Activated CD8-positive, alpha-beta memory T cell treated with anti-CD3 and anti-CD28 coated beads for 1 hour (primary cell): ENCODE measurements at places on chromosomes 3 and 15.

- no peak for DNase-seq
These were observed 26.7 kb upstream of the FILIP1L start for GRCh38 chr3:100140976-100141375.

DNA sequence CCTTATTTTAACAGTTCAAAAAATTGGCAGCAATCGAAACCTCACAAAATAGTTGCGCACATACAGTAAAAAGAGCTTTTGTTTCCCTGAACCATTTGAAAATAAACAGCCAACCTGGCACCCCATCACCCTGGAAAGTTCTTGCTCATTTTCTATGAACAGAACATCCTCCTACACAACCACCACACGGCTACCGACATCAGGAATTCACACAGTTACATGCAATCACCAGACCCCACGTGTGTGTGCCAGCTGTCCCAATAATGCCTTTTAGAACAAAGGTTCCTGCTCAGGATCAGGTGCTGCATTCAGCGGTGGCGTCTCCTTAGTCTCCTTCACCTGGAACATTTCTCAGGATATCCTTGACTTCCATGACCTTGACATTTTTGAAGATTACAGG is 186.5 kb downstream of the KLF13 start:
- DNase-seq = no peak

DNA sequence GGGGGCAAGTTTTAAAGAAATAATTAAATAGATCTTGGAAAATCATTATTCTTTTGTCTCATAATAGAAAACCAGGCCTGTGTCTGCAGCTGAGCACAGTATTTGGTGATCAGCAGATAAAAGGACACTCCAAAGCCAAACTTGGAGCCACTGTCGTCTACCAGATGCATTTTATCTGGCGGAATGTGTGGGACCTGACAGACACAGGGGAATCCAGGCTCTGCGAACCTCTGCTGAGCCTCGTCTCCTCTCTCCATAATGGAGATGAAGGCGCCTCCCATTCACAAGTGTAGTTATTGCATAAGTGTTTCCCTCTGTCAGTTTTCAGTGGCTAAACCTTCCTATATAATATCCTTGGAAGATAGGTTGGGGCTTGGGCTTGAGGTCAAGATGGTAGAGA is 42.1 kb downstream of the EEFSEC start:
- no peak for DNase-seq

- DNase-seq = no peak
These were observed 96.1 kb downstream of the FOXP1 start for GRCh38 chr3:71487418-71487817.

- no peak for DNase-seq
These were observed 10.0 kb upstream of the P3H2 start for GRCh38 chr3:190130696-190131095.

GRCh38 chr3:140308535-140308934 is 369.3 kb upstream of the TRIM42 start:
- DNase-seq = no peak

GRCh38 chr15:40891810-40892446 is 2.3 kb upstream of the VPS18 start:
- DNase-seq = no peak

GRCh38 chr15:50884540-50884939 is 23.9 kb upstream of the AP4E1 start:
- DNase-seq = no peak

DNA sequence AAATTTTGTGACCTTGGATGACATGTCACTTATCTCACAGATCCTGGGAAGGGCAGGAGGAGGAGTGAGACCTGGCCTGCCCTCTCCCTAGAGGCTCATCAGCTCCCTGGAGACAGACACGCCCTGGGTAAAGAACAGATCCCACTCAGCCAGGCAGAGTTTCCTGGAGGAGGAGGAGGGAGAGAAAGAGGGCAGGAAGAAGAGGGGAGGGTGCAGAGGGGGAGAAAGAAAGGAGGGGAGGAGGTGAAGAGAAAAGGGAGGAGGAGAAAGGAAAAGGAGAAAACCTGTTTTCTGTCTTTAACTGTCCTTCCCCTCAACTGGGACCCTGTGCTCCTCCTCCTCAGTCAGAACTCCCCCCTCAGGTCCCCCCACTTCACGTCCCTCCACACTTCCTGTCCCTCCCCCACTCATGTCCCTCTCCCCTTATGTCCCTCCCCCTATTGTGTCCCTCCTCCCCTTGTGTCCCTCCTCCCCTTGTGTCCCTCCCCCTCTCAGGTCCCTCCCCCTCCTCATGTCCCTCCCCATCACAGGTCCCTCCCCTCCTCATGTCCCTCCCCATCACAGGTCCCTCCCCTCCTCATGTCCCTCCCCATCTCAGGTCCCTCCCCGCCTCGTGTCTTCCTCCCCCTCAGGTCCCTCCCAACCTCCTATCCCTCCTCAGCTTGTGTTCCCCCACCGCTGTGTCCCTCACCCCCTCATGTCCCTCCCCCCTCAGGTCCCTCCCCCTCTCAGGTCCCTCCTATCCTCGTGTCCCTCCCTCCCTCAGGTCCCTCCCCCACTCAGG is 52.3 kb upstream of the CGNL1 start:
- DNase-seq = no peak

DNA sequence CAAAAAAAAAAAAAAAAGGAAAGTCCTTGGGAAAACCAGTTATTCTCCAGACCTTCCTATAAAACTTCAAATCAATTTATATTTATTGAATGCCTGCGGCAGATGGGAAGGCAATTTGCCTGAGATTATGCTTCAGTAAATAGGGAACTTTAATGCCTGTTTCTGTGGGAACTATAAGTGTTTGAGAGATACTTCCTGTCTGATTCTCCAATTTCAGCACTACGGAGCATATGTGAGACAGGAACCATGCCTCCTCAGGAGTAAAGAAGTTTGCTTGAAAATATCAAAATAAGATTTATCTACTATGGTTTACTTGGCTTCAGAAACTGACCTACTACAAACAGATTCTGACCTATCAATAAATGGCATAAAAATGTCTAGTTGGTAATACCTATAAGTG is 135.5 kb downstream of the CBLB start:
- no peak for DNase-seq

DNA sequence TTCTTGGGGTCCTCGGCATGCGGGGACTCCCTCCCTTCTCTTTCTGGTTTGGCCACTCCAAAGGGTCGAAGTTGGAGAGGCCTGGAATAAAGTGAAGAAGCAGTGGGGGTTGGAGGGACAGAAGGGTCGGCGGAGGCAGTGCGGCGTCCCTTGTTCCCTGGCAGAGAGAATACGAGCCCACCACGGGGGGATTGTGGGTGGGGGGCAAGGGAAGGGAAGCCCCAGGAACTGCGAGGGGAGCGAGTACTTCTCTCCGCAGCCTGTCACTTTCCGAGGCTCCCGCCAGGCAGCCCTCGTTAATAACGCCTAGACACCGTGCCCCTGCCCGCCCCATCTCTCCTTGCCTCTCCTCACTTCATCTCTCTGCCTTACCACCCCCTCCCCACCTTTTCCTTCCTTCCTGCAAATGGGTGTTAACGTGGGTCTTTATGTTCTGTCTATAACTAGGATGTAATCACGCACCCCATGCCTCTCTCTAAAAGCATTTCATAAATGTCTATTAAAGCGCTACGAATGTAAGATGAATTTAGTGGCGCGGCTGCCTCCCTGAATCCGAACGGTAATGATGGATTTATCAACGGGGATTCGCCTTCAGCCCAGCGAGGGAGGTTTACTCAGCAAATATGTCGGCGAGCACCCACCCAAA is 13.7 kb downstream of the NR2F2 start:
- no peak for DNase-seq

GRCh38 chr15:58019503-58020376 is 45.8 kb downstream of the ALDH1A2 start:
- no peak for DNase-seq

DNA sequence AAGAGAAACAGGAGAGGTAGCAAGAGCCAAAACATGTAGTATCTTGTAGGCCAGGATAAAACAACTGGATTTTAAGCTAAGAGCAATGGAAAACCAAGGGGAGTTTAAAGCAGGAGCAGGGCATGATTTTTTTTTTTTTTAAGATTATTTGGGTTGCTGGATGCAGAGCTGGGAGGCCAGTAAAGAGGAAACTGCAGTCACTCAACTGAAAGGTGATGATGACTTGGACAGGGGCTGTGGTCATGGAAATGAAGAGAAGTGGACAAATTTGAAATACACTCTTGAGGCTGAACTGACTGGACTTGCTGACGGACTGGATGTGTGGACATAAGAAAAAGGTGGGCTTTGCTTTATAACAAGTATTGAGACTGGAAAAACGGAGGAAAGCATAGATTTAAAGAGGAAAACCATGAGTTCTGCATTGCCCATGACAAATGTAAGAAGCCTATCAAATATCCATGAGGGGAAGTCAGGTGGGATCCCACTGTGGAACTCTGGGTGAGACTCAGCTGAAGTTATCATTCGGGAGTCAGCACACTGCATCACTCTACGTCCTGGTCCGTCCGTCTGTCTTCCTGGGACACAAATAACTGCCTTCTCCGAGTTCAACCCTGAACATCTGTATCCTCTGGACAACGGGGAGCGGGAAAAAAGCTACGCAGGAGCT is 688 bp downstream of the XPC start:
- DNase-seq = no peak

DNA sequence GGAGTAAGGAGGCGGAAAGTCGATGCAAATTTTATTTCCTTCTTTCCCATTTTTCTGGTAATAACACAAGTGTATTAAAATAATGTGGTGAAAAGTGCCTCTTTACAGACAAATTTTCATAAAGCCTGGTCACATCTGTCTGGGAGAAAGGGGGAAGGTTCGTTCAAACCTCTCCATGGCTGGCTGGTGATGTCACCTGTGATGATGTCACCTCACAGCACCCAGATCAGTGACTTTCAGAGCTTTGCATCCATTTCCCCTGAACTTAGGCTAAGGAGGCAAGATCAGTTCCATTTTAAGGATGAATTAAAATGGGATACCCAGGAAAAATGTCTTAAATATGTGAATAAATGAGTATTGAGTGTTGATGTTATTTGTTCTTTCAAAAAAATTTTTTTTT is 34.1 kb downstream of the ATP10A start:
- no peak for DNase-seq

DNA sequence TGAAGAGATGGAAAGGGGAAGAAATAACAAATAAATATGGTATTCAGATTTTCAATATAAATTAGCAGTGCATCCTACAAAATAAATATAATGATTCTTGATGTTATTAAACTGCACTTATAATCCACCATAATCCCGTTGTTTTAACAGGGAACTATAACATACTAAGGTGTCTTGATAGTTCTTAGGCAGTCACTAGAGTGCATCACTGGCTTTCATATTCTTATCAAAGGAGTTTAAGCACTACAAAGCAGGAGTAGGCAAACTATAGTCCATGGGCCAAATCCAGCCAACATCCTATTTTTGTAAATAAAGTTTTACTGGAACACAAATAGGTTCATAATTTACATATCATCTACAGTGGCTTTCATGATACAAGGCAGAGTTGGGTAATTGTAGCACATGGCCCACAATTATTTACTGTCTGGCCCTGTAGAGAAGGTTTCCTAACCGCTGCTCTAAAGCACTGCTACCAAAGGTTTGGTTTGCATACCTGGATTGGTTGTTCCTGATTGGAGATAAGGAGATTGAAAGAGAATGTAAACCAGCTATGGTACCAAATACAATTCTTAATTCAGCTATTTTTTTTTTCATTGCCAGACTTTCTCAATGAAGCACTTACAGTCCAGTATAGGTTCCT is 104.3 kb downstream of the ZNF280D start:
- DNase-seq = no peak

- DNase-seq = no peak
These were observed 92.1 kb downstream of the DUT start for GRCh38 chr15:48423342-48423741.

DNA sequence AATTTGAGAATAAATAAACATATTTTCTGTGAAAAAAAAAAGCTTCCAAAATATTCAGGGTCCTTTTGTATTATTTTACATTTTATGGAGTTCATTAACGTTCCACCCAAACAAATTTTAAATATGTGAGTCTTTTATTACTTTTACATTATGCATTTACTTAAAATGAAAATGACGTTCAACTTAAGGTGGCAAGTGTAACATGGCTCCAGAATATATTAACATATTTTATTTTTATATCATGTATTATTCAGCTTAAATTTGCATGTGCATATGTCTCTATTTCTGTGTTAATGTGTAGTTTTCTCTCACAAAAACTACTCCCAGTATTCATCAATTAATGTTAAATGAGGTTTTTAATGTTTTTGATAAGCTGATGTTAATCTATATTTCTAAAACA is 243.6 kb upstream of the CNTN3 start:
- no peak for DNase-seq

GRCh38 chr3:79766496-79767193 is 1.2 kb downstream of the ROBO1 start:
- DNase-seq = no peak

DNA sequence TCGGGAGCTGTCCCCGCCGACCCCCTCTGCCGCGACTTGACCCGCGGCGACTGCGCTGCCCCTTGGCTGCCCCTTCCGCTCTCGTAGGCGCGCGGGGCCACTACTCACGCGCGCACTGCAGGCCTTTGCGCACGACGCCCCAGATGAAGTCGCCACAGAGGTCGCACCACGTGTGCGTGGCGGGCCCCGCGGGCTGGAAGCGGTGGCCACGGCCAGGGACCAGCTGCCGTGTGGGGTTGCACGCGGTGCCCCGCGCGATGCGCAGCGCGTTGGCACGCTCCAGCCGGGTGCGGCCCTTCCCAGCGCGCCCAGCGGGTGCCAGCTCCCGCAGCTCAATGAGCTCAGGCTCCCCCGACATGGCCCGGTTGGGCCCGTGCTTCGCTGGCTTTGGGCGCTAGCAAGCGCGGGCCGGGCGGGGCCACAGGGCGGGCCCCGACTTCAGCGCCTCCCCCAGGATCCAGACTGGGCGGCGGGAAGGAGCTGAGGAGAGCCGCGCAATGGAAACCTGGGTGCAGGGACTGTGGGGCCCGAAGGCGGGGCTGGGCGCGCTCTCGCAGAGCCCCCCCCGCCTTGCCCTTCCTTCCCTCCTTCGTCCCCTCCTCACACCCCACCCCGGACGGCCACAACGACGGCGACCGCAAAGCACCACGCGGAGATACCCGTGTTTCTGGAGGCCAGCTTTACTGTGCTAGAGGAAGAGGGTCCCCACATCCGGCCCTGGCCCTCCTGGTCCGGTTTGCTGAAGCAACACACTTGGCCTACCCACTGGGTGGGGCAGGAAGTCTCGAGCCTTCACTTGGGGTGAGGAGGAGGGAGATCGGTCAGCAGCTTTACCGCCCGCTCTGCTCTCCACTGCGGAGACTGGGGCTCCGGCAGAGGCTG is at the start of gene RASSF1:
Gene RASSF1 (minus strand): TSS at position 389 of the 882 bp plus-strand sequence. CDS start 31 bp downstream, at position 358.
- no peak for DNase-seq

- no peak for DNase-seq
These were observed 3.9 kb downstream of the NUP210 start for GRCh38 chr3:13415997-13416793.

- no peak for DNase-seq
These were observed 67.7 kb downstream of the RARB start for GRCh38 chr3:25495726-25496253.

- DNase-seq = no peak
These were observed 32.1 kb upstream of the C3orf38 start for GRCh38 chr3:88117683-88118082.

- DNase-seq = no peak
These were observed 172.3 kb upstream of the UBE2E1 start for GRCh38 chr3:23633261-23633960.

- DNase-seq = no peak
These were observed 22.8 kb downstream of the C2CD4A start for GRCh38 chr15:62089616-62090015.
